ENCODE measurements at places on chromosomes 11 and 22.

DNA sequence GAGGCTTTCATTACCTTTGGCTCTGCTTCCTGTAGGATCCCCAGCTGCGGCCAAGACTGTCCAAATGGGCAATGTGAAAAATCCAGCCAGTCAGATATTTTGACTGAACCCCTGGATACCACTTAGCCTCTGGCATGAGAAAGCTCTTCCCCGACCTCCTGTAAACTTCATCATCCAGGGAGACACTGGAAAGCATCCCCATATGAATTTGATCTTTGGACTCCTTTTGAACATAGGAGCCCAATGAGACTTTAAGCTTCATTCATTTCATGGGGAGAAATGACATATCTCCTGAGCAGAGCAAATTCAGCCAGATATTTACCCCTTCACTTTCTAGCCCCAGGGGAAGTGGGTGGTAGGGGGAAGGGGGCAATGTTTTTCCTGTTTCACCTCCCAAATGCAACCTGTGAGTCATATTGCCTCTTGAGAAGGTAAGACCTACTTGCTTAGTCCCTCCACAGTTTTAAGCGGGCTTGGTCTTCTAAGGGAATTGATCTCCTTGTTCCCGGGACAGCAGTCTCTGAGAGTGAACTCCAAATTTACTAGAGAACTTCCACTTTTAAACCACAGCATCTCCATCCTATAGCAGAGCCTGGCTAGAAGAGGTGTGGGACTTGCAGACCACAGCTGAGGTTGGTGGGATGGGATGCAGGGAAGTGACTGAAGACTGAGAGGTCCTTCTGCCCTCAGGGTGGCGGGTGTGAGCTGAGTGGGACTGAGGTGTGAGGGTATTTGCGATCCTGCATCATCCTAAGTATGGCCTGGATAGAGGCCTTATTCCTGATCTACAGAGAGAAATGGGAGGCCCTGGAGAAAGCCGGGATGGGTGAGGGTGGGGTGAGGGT, 20.3 kb upstream of the POU2AF1 start:
- DNase-seq: no peak

DNA sequence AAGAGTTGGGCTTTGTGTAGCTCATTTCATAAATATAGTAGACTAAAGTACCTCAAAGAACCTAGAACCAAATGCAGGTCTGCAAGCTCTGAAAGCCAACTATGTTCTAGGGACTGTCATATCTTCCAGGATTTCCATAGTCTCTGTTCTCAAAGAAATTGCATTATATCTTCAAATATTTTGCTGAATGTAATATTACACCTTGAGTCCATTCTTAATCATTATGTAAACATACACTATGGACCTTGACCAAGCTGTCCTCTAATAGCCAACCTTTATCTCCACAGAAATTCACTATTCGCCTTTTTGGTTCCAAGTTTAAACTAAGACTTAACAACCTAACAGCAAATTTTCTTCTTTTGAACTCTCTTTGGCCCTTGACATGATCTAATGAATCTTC, 678.7 kb upstream of the ARHGAP42 start:
- DNase-seq: no peak

- DNase-seq: no peak
Observed at GRCh38 chr11:105315287-105315686, 175.7 kb upstream of the CARD18 start.

GRCh38 chr22:37487571-37487970, 1.4 kb upstream of the MFNG start:
- no peak for DNase-seq

DNA sequence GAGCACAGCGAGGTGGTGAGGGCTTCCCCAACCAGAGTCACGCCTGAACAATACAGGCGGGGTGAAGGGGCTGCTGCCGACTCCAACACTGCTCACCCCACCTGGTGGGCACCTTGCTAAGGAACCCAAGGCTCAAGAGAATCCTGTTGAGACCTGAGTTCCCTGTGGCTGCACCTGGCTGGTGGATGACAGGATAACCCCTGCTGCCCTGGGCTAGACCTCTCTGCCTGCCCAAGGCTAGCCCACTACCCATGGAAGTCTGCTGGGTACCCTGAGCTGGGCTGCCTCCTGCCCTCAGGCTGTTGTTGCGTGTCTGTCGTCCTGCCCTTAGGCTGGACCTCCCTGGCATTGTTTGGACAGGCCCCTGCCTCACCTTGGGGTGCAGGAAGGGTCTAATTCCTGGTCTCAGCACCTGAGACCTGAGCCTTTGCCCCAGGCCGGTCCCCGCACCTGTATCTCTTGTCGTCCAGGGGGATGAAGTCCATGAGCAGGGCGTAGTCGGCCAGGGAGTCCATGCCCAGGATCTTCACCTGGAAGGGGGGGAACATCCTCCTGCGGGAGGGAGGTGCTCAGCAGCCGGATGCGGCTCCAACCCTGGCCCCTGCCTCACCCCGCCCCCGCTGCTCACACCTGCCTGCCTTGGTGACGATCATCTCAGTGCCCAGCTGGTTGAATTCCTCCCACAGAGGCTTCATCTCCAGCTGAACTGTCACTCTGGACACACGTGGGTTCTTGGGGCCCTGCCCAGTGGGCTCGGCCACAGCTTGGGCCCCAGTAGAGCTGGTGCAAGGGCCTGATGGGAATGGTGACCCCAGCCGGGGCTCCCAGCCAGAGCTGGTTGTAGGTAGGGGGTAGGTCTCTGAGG, 4.9 kb upstream of the NUDT8 start:
- DNase-seq: no peak

Data from occipital lobe (tissue), 3 donors.